Natural killer cell treated with Interleukin-12 subunit alpha and Interleukin-12 subunit beta and Interleukin-15 and Interleukin-18, amount 100 ng/mL, for 72 hours (primary cell): ENCODE measurements at places on chromosomes 6 and 20. TPM values are rescaled to one million over a fixed set of nuclear protein-coding genes. Genes with fewer than 3 reads are reported as not detected.

The BEND6 gene
- total RNA-seq: not detected

DNA sequence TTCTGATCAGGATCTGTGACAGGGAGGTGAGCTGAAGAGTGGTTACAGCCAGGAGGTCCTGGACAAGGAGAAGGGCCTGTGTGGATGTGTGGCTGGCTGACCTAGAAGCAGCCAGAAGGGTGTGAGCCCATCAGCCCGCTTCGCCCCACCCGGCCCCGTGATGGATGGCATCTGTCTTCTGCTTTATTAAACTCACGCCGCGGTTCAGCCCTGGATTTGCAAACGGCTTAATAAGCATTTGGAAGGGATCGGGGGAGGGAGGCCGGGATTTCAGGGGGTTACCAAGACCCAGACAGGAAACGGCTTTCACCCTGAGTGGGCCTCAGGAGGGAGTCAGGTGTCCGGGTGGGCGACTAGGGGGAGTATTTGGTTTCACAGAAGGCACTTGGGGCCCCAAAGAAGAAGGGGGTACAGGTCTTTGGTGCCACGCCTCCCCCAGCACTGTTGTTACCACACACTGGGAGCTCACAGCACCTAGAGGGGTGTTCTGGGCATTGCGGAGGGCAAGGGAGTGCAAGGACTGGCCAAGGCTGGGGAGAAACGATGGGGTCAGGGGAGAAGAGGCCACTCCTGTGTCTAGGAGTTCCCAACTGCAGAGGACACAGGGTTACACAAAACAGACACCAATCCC lies 53.8 kb upstream of the FOXP4 start:
- H3K36me3 ChIP-seq: no peaks in the 10 kb centered on the region
- H3K4me1 ChIP-seq: peaks cover 18% of the 10 kb centered on the region
- H3K4me3 ChIP-seq: no peak overlapping the region
- H3K27me3 ChIP-seq: peaks cover 15% of the 10 kb centered on the region
- H3K27ac ChIP-seq: no peak overlapping the region
- no peak for DNase-seq

DNA sequence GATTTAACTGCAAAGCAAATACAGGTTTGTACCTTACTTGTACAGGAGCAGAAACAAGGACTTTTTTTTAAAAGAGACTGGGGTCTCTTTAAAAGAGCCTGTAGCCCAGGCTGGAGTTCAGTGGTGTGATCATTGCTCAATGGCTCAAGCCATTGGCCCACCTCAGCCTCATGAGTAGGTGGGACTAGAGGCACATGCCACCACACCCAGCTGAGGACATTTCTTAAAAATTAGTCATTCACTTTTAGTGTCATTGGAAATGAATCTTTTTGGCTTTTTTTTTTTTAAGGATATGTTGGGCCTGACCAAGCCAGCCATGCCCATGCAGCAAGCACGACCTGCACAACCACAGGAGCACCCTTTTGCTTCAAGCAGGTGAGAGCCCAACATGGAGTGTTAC lies 16.9 kb downstream of the SEC23B start:
- no peaks in the 10 kb centered on the region for H3K27me3 ChIP-seq
- peaks cover 13% of the 10 kb centered on the region for H3K4me1 ChIP-seq
- peaks cover 37% of the 10 kb centered on the region for H3K36me3 ChIP-seq
- no peak overlapping the region for H3K4me3 ChIP-seq
- DNase-seq: no peak
- no peak overlapping the region for H3K27ac ChIP-seq

DNA sequence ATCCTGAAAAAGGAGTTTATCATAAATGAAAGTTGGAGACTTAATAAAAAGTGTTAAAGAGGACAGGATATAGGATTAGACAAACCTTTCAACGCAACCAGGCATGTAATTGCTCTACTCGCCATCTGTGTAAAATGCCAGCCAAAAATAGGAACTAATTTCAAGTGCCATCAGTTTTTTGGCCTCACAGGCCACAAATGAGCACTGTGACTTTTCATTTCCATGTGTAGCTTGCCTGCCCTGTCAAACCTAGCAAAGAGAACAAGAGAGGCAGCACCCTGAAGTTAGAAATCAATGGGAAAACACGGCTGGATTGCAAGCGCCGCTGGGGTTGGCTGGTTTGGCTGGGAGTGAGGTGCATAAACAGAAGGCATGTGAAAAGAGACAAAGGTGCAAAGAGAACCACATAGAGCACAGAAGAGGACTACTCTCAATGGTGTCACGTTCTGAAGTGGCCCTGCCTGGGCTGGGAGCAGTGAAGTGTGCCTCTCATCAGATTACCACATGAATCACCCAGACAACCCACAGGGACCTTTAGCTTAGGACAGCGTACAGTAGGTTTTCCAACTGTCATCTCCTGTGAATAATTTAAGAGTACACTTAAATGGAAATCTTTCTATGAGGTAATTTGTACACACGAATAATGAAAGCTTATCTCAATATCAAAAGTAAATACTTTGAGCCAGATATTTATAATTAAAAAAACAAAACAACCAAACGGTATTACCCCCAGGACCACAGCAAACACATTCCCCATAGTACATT lies 78.0 kb upstream of the NHSL1 start:
- DNase-seq: no peak
- H3K4me3 ChIP-seq: no peak overlapping the region
- H3K27ac ChIP-seq: no peak overlapping the region
- no peaks in the 10 kb centered on the region for H3K36me3 ChIP-seq

The TMEM239 gene
- not detected for total RNA-seq

- H3K36me3 ChIP-seq: no peaks in the 10 kb centered on the region
- peaks cover 6% of the 10 kb centered on the region for H3K27me3 ChIP-seq
- H3K4me3 ChIP-seq: no peak overlapping the region
Observed at GRCh38 chr20:22799687-22800086, 215.3 kb upstream of the FOXA2 start.

- H3K4me3 ChIP-seq: no peak overlapping the region
- H3K4me1 ChIP-seq: peaks cover 13% of the 10 kb centered on the region
- H3K36me3 ChIP-seq: no peaks in the 10 kb centered on the region
- H3K27ac ChIP-seq: no peak overlapping the region
- no peak for DNase-seq
Observed at GRCh38 chr6:11146117-11146826, 34.7 kb upstream of the ERVFRD-1 start.

DNA sequence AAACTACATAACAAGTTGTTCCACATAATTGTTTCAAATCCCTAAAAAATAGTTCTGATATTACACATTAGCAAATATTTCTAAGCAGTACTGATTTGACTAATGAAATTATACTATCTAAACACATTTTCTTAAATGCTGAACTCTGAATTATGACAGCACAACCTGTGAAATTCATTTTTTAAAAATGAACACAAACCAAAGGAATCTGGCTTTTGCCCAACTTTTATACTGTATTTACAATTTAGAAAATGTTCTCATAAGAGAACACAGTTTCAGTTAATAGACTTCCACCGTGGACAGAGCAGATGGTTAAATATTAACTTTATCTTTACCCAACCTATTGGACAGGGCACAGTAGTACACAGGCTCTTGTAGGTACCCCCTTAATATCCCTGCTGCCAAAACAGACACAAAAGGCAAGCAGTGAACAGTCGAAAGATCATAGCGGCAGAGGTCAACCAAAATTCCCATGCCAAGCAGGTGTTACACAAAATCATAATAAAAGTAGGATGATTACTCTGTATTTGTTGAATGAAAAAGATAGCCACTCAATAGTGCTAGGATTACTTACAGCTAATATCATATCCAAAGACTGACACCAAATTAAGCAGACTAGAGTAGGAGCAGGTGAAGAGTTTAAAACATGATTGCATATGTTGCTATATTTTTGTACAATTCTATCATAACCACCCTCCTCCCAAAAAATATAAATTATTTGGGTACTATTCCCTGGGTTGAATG lies 122.5 kb downstream of the RNGTT start:
- no peak for DNase-seq
- H3K4me1 ChIP-seq: peaks cover 7% of the 10 kb centered on the region
- H3K4me3 ChIP-seq: no peak overlapping the region

GRCh38 chr6:47028835-47029360 lies 13.2 kb downstream of the ADGRF1 start:
- H3K4me3 ChIP-seq: no peak overlapping the region
- no peak for DNase-seq
- no peak overlapping the region for H3K27ac ChIP-seq

GRCh38 chr6:140597181-140597580 lies 1222.7 kb upstream of the CITED2 start:
- H3K4me3 ChIP-seq: no peak overlapping the region
- H3K4me1 ChIP-seq: no peaks in the 10 kb centered on the region
- H3K36me3 ChIP-seq: peaks cover 4% of the 10 kb centered on the region

DNA sequence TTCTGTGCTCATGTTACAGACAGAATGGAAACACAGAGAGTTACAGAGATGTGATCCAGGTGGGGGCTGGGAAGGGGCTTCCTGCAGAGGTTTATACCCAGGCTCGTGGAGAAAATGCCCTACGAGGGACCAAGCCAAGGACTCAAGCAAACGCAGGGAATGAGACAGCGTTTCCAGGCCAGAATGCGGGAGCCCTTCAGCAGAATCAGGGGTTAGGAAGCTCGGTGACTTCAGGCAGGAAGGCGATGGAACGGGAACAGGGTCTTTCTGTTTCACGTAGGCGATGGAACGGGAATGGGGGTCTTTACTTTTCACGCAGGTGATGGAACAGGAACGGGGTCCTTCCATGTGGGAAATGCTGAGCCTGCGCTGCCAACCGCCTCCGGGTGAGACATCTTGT lies 82.6 kb downstream of the THBS2 start:
- H3K4me1 ChIP-seq: no peaks in the 10 kb centered on the region
- no peak for DNase-seq
- no peaks in the 10 kb centered on the region for H3K27me3 ChIP-seq
- no peak overlapping the region for H3K4me3 ChIP-seq

The SNAI1 gene
- total RNA-seq: 0.71 TPM

- H3K36me3 ChIP-seq: peaks cover 23% of the 10 kb centered on the region
- no peak overlapping the region for H3K4me3 ChIP-seq
Observed at GRCh38 chr6:5435449-5435848, 174.1 kb downstream of the FARS2 start.
